Keratinocyte (primary cell): ENCODE measurements at places on chromosomes 6 and 20.
A peak's percentile ranks its signal among the peaks of the same experiment; 100 is the strongest.

DNA sequence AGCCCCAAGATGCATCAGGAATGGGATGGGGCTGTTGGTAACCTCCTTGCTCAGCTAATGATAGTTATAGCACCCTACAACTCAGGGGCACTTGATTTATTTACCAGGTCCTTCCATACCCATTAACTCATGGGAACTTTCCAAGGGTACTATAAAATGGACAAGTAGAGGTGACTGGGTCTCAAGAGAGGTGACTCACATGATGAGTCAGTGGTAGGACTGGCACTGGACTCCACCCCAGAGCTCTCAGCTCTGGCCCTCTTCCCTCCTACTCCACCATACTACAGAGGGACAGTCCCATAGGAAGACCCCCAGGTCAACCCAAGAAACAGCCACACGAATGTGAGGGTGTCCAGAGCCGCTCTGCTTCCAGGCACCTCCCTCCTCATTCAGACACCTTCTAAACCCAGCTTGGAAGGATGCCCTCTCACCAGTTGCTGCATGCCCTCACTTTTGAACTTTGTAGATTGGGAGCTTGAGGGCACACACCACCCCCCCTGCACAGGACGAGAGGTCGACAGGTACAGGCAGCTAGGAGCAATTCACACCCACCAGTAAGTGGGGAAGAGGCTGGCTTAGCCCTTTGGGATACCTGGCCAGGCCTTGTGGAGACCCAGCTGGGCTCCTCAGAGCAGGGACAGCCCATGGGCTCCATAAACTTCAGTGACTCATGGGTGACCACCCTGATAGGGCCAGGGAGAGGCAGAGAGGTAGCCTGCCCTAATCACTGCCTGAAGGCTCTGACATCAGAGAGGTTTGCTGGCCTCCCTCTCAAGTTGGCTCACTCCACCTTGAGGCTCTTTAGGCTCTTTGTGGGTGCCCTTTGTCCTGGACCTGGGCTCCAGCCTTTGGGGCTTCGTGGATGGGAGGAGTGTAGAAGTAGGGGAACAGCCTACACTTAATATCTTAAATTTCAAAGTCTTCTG lies 81.6 kb upstream of the MLN start:
- no peak for DNase-seq

DNA sequence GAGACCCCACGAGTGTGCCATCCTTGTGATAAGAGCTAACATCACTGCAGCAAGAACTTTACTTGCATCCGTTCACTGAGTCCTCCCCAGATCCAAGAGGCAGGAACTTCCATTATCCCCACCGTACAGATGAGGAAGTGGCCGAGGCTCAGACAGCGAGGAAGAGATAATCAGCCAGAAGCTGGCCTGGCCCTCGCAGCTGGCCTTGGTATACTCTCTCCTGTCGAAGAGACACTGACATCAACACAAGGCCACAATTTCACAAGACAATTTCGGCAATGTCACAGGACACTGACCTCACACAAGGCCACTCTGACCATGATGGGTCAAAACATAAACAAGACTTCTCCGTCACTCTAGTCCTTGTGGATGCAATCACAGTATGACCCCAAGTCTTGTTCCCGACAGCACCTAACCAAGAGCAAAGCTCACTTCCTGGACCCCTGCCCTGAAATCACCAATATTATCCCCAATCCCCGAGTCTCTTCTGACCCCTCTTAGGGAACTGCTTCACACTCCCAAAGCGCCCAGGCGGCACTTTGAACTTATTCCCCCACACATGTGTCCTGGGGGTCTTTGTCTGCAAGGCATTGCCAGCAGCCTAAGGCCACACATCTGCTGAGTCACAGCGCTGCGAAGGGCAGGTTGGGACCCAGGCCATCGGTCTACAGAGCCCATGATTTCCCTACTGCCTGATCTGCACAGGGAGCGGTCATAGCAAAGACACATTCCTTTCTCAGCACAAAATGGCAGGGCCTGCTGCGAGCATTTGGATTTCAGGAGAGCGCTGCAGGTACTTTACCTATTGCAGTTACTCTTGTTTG lies 14.8 kb upstream of the VAPB start:
- DNase-seq = no peak

DNA sequence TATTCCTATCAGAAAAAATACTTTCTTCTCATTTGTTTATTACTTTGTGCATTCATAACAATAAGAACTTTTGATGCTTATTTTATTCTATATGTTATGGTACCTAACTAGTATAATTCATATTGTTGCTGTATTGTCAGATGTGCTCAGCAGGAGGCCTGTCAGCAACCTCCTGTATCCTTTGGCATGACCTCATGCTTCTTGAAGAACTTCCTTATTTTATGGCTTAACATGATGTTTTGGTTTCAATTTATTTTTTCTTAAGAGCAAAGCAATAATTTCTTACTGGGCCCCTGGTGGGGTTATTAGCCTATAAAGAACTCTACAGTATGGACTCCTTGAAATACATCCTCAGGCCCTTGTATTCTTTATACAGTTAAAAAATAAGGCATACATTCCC lies 17.3 kb downstream of the GGTLC1 start:
- no peak for DNase-seq

DNA sequence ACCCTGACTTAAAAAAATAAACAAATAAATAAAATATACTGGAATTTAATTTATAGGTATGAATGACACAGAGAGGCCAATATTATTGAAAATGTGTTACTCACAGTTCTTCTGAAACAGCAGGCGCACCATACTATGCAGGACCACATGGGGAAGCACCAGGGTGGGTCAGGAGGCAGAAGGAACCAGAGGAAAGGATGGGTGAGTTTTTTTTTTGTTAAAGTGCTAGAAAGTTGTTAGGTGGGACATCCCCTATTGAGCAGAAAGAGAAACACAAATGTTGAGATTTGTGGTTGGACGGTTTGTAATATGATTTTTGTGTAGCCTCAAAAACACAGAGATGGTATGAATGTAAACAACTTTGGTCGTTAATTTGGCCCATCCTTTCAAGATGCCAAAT lies 26.0 kb downstream of the PTPRA start:
- no peak for DNase-seq

DNA sequence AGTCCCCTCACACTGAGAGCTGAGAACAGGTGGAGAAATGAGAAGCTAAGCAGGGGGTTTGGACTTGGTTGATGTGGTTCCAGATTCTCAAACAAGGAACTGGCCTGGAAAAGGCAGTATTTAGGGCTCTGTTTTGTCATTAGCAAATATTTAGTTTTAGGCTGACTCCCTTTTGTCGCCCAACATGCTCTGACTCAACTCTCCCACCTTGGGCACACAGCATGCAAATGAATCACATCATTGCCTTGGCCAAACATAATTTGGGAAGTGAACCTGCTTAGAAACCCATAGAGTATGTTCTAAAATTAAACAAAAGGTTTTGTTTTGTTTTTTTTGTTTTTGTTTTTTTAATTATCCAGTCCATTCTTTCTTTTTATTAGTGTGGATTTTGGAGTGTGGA lies 9.5 kb upstream of the UQCC2 start:
- no peak for DNase-seq

DNA sequence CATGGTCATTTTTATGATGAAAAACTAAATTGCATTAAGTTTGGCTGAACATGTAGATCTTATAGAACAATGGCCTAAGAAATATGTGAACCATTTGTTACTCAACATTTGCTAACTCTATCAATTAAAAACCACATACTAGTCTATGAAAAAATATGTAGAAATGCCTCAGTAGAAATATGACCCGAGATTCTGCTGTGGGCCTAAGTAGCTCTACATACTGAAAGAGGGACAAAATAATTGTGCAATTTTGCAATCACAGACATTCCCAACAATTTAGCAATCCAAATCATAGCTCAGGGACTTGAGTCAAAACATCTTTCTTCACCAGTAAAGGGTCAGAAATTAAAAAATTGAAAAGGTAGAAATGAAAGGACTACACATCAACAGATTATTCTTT lies 619.0 kb downstream of the FRK start:
- DNase-seq = no peak

DNA sequence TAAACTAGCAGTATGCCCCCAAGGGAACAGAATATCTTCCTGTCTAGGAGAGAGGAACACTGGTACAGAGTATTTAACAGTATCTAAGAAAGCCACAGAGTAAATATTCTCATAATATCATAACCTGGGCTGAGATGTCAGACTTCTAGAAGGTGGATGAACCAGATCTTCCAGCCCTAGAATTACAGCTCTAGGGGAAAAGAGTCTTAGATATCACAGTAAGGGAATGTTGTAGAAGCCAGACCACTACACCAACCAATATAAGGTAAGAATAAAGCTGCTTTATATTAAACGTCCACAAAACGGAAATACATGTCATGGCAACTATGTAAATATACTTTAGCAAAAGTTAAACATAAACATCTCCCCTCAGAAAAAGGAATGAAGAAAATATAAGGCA lies 12.4 kb downstream of the SERINC1 start:
- no peak for DNase-seq

DNA sequence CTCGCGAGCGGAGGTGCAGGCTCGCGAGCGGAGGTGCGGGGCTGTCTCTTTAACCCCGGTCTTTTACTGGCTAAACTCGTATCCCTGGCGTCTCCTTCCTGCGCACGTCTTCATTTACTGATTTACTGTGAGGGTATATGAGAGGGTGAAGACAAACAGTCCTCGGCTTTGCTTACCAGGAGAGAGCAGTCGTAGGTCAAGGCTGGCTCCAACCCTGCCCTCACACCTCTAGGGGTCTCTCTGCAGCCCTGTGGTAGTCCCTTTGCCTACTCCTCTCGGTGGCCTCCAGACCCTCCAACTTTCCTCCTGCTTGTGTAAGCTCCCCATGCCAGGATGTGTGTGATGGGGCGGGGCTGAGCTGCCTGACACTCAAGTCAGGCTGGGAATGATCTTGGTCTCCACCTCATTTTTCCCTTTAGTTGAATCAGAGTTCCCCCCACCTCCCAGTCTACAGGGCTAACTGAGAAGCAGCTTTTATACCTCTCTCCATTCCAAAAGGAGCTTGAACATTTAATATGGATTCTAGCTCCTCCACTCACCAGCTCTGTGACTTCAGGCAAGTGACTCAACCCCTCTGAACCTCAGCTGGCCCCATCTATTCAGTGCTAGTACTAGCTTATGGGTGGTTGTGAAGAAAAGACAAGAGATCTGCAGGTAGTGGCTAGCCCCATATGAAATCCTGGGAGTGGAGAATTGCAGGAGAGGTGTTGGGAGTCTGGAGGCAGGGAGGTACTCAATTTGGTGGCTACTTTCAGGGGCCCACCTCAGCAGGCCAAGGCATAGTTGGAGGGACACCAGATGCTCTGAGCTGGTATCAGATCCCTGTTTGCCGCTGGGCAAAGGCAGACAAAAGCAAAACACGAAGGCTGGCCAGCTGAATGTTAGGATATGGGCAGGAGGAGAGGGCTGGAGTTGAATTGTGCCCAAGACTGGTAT lies 902 bp downstream of the SLC29A1 start:
- no peak for DNase-seq

GRCh38 chr6:1686117-1687098 lies 76.7 kb downstream of the FOXC1 start:
- DNase-seq = peak; percentile 86

DNA sequence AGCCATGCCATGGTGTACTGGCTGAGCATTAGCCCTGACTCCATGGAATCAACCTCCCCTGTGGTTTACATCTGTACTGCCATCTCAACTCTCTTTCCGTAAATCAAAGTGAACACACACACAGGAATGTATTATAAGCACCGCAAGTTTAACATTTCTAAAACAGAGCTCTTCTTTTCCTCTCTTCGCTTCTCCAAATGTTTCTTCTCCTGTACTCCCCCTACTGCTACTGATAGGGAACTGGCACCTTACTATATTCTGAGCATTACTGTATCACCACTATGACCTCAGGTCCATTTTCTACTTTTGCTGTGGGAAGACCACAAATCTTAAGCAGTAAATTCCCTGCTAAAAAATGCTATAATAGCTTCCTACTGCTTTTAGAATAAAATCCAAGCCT lies 101.2 kb downstream of the NUS1 start:
- DNase-seq = no peak

DNA sequence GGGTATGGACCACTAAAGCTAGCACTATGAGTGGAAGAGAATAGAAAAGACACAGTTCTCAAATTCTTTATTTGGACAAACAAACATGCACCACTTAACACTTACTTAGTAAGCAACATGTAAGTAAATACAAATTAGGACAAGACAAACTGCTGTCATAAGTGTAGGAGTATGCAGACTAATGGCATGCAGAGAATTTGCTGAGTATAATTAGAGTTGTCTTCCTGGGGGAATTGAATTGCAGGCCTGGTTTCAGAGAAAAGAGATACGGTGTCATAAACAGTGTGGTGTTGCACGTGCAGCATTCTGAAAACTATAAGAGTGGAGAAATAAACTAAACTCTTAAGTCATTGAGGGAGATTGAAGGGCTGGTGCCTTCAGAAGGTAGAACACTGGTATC lies 125.2 kb upstream of the EYA4 start:
- DNase-seq = no peak

DNA sequence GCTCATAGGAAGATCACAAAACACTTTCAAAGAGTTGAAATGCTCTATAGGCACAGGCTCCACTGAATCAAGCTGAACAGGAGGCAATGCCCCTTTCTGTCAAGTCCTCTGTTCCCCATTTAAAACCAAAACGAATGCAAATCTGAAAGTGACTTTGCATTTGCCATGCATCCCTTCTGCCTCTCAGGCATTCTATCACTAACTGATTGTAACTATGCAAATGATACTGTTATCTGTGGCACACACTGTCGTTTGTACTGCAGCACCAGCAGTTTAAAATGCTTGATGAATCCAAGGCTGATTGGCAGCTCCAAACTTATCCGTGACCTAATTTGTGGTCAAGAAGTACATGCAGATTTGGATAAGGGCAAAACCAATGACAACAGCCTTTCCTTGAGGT lies 1067.5 kb upstream of the MAP3K7 start:
- DNase-seq = no peak

GRCh38 chr20:5734602-5735001 lies 15.6 kb upstream of the SHLD1 start:
- no peak for DNase-seq

DNA sequence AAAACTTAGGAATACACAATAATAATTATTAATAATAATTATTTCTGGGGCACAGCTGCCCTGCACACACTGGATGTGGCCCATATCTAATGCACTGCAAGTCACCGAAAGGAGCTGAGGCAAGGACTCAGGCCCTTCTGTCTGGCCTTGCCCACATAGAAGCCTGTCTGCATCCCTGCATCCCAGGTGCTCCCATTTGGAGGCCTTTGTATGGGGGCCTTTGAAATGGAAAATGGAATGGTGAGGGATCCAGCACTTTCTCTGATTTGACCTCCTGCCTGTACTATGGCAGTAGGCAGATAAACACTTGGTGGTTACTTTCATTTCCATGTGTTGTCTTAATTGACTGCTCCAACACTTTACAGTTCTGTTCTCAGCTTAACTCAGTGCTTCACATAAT lies 75.7 kb upstream of the PTCHD4 start:
- DNase-seq = no peak

DNA sequence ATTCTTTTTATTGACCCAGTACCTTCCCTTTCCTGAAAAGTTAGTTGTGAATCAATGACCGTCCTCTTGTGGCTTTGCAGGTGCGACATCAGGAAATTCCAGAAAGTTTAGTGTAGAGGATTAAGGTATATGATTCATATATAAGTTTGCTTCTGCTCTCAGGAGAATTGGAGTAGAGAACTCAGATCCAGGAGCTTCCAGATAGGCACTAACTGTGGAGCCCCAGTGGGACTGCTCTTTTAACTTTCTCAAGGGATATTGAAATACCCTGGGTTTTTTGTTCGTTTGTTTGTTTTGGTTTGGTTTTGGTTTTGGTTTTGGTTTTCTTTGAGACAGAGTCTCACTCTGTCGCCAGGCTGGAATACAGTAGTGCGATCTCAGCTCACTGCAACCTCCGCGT lies 9.5 kb downstream of the TAAR2 start:
- DNase-seq = no peak

GRCh38 chr20:63765082-63765873 lies 25.7 kb downstream of the SLC2A4RG start:
- DNase-seq = no peak
